Naive thymus-derived CD4-positive, alpha-beta T cell (primary cell): ENCODE measurements at places on chromosomes 12 and 14. TPM values are rescaled to one million over a fixed set of nuclear protein-coding genes. Genes with fewer than 3 reads are reported as not detected.

DNA sequence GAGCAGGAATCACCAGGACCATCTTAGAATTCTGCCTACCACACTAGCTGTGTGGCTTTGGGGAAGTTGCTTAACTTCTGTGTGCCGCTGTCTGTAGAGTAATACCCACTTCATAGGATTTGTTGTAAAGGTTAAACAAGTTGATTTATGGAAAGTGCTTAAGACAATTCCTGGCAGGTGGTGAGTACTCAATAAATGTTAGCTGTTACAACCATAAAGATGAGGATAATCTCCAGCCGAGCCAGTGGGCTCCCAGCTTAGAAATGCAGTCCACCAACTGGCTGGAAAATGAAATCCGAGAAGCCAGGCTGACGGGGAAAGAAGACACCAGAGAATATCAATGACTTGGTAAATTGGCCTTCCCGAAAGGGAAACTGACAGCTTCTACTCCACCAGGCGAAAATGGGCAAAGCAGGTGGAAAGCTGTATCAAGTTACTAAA, 173.5 kb downstream of the CHST11 start:
- no peaks in the 10 kb centered on the region for H3K27me3 ChIP-seq
- no peak for DNase-seq
- H3K27ac ChIP-seq = no peak overlapping the region
- H3K36me3 ChIP-seq = no peaks in the 10 kb centered on the region

DNA sequence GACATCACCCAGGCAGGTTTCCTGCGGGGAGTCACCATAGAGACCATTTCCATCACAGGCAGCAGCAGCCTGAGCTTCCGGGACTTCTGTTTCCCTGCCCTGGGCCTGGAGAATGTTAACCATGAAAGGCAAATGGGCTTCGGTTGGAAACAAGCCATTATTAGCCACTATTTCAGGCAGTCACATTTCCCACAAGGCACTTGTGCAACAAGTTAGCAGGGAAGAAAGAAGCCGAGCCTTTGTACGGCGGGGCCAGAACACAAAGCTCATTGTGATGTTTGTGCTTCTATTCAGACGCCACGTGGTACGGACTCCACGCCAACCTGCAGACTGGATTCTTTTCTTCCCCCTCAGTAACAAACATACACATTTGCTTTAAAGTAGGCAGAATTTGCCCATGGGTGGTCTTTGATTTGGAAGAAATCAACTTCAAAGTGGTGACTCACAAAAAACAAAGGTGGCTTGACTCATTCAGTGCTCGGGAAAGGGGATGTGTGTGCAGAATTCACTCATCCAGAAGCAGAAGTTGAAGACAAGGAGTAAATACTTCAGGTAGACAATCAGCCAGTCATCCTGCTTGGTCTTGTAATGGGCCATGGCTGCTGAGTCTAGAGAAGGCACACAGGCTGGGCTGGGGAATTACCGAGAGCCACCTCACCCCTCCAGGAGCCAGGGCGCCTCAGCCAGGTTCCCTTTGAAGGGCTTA, 154.2 kb upstream of the PRMT8 start:
- H3K27me3 ChIP-seq = no peaks in the 10 kb centered on the region
- no peak overlapping the region for H3K27ac ChIP-seq
- H3K4me3 ChIP-seq = no peak overlapping the region
- no peaks in the 10 kb centered on the region for H3K4me1 ChIP-seq
- no peaks in the 10 kb centered on the region for H3K36me3 ChIP-seq
- no peak for DNase-seq

GRCh38 chr14:58659846-58660245, 22.1 kb downstream of the DACT1 start:
- H3K4me1 ChIP-seq = peaks cover 22% of the 10 kb centered on the region
- H3K4me3 ChIP-seq = no peak overlapping the region
- H3K36me3 ChIP-seq = no peaks in the 10 kb centered on the region
- no peaks in the 10 kb centered on the region for H3K27me3 ChIP-seq

DNA sequence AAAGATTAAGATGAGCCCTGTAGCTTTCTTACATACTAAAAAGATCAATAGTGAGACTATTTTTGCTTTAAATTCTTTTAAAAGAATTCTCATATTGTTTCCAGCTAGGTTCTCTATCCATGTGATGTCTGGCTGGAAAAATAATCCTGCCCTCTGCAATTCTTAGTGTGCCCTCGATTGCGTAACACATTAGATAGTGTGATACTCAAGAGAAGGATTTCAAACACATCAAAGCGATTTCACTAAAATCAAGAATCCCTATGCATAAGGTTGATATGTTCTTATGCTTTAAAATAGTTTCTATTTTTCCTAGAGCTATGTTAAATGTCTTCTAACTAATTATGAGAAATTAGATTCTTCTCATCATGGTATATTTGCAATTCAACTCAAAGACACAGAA, 127.3 kb upstream of the PLEKHA5 start:
- no peaks in the 10 kb centered on the region for H3K27me3 ChIP-seq
- no peak for DNase-seq
- no peaks in the 10 kb centered on the region for H3K4me1 ChIP-seq
- H3K36me3 ChIP-seq = no peaks in the 10 kb centered on the region
- no peak overlapping the region for H3K27ac ChIP-seq
- H3K4me3 ChIP-seq = no peak overlapping the region

DNA sequence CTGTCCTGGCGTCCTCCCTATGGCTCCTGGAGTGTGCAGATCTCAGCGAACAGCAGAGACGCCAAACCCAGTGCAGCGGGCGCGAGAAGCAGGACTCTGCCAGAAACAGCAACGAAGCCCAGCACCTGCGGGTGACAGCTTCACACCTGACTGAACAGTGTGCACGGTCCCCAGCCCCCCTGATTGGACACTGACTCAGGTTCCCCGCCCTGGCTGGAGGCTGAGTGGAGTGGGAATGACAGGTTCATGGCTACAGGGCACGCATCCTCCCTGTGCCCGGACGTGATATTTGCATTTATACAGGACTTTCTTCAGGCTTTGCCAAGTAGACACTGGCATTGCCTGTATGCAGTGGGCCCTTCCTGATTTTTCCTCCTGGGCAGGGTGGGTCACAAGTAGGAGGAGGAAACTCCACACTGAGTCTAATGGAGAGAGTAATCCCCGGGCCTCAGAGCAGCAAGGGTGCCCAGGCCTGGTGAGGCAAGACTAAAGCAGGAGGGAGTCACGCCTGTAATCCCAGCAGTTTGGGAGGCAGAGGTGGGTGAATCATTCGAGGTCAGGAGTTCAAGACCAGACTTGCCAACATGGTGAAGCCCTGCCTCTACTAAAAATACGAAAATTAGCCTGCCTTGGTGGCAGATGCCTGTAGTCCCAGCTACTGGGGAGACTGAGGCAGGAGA, 71.6 kb downstream of the ASCL4 start:
- H3K27me3 ChIP-seq = peaks cover 15% of the 10 kb centered on the region
- no peak for DNase-seq
- no peaks in the 10 kb centered on the region for H3K4me1 ChIP-seq

DNA sequence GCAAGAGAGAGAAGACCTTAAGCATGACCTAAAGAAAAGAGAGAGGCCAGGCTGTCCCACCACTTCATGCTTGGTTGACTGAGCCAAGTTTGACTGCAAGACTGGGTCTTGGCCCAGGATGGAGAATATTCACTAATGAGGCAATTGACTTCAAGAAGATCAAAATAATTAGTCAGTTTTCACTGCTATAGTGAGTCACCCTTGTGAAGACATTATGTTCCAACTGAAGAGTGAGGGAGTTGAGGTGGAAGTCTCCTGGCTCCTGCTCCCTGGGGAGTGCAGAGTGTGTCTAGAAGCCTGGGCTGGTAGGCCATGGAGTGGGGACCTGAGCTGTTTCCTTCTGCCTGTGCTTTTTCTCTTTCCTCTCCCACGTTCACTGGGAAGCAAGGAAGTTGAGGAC, 117.6 kb downstream of the CACNA1C start:
- no peak for DNase-seq
- no peaks in the 10 kb centered on the region for H3K27me3 ChIP-seq
- H3K27ac ChIP-seq = no peak overlapping the region
- H3K36me3 ChIP-seq = no peaks in the 10 kb centered on the region

The PEBP1 gene
- 92.4 TPM for total RNA-seq

GRCh38 chr12:27865421-27865820, 85.4 kb upstream of the MANSC4 start:
- no peaks in the 10 kb centered on the region for H3K36me3 ChIP-seq
- no peak overlapping the region for H3K27ac ChIP-seq
- no peak overlapping the region for H3K4me3 ChIP-seq
- H3K4me1 ChIP-seq = no peaks in the 10 kb centered on the region

The CLEC4D gene
- not detected for total RNA-seq

GRCh38 chr14:100474196-100474595, 113.0 kb downstream of the BEGAIN start:
- H3K27me3 ChIP-seq = no peaks in the 10 kb centered on the region
- H3K4me1 ChIP-seq = no peaks in the 10 kb centered on the region
- H3K4me3 ChIP-seq = no peak overlapping the region
- no peak overlapping the region for H3K27ac ChIP-seq

The FSCB gene
- not detected for total RNA-seq

GRCh38 chr12:121894633-121895032, 6.0 kb downstream of the PSMD9 start:
- peaks cover 50% of the 10 kb centered on the region for H3K36me3 ChIP-seq
- no peak for DNase-seq
- peaks cover 11% of the 10 kb centered on the region for H3K4me1 ChIP-seq
- H3K27me3 ChIP-seq = no peaks in the 10 kb centered on the region
- no peak overlapping the region for H3K4me3 ChIP-seq

- no peaks in the 10 kb centered on the region for H3K27me3 ChIP-seq
- H3K4me1 ChIP-seq = no peaks in the 10 kb centered on the region
- no peak overlapping the region for H3K4me3 ChIP-seq
- DNase-seq = no peak
Measured at GRCh38 chr12:114547636-114548035, 136.3 kb downstream of the TBX3 start.

- H3K4me3 ChIP-seq = no peak overlapping the region
- H3K4me1 ChIP-seq = peaks cover 2% of the 10 kb centered on the region
- peak; percentile 58 for DNase-seq
- no peaks in the 10 kb centered on the region for H3K27me3 ChIP-seq
Measured at GRCh38 chr14:70714055-70714550, 72.4 kb downstream of the TTC9 start.

The ASIC1 gene
- 1.7 TPM for total RNA-seq

DNA sequence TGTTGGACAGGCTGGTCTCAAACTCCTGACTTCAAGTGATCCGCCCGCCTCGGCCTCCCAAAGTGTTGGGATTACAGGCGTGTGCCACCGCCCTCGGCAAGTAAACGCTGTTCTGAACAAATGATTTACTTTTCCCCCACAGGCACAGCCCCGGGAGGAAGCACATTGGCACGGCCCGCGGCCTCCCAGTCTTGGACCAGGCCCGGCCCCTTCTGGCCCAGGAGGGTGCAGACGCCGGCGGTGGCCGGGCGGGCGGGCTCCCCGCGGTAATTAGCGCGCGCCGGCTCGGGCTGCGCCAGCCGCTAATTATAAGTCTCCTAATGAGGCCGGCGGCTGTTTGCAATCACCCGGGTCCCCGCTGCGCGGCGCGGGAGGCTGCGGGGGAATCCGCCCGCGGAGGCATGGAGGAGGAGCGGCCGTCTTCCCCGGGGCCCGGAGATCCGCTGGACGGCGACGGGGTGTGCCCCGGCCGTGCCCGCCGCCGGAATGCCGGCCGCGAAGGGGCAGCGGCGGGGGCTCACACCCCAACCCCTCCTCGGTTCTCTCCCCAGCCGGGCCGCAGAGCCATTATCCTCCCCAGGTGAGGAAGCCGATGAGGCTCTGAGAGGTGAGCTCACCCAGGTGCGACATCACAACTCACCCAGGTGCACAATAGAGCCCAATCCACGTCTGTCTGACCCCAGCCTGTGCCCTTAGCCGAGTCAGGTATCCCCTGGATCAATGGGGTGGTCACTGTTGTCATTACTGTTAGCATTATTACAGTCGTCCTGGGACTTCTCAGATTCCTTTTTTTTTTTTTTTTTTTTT, 3.3 kb upstream of the POP5 start:
- peak; percentile 37 for DNase-seq
- no peak overlapping the region for H3K27ac ChIP-seq
- H3K36me3 ChIP-seq = no peaks in the 10 kb centered on the region
- no peaks in the 10 kb centered on the region for H3K27me3 ChIP-seq

The SMOC1 gene
- not detected for total RNA-seq

The SPIC gene
- not detected for total RNA-seq

The CCDC196 gene
- not detected for total RNA-seq

DNA sequence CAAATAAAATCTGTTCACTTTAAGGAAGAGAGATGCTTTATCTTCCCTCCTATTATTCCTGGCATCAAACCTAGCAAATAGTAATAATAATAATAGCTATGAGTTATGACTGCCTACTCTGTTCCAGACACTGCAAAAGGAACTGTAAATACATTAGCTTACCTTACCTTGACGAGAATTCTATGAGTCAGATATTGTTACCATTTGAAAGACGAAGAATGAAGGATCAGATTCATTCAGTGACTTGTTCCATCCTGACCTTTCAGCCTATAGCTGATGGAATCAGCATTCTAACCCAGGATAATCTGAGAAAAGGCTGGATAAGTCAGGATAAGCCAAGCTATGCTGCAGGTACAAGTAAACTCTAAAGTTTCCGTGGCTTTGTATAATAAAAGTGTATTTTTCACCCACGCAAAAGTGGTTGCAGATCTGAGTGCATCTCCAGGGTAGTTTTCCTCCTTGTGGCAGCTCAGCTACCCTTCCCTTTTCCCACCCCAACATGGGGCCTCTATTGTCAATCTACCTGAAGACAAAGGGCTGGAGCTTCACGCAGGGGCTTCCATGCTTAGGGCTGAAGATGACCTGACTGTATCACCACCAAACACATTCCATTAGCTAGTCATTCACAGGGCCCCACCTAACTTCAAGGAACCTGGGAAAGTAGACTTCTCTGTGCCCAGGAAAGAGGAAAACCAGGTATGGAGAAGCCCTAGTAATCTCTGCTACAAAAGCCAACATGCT, 57.2 kb upstream of the CCND2 start:
- no peaks in the 10 kb centered on the region for H3K27me3 ChIP-seq
- H3K27ac ChIP-seq = no peak overlapping the region
- DNase-seq = no peak
- H3K4me1 ChIP-seq = peaks cover 10% of the 10 kb centered on the region
- H3K4me3 ChIP-seq = no peak overlapping the region

DNA sequence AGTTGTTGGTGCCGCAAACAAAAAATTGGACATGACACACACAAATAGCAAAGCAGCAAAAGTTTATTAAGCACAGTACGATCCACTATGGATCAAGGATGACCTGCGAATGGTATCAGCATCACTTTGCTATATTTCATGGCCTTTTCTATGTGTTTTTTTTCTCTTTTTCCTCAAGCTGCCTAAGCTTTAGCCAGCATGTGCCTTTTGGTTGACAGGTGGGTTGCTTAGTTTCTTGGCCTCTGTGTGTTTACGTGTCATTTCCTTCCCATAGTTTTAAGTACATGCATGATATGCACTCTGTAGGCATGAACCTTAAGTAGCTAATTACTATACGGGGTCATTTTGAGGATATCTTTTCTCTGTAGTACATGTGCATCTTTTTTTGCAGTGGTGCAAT, 9.8 kb downstream of the CD4 start:
- H3K36me3 ChIP-seq = no peaks in the 10 kb centered on the region
- H3K4me3 ChIP-seq = no peak overlapping the region
- no peak for DNase-seq
- no peak overlapping the region for H3K27ac ChIP-seq
- H3K4me1 ChIP-seq = no peaks in the 10 kb centered on the region
